ENCODE measurements at places on chromosomes 1 and 21. TPM values are rescaled to one million over a fixed set of nuclear protein-coding genes. Genes with fewer than 3 reads are reported as not detected.

Gene CD84
- total RNA-seq = 65.5 TPM

DNA sequence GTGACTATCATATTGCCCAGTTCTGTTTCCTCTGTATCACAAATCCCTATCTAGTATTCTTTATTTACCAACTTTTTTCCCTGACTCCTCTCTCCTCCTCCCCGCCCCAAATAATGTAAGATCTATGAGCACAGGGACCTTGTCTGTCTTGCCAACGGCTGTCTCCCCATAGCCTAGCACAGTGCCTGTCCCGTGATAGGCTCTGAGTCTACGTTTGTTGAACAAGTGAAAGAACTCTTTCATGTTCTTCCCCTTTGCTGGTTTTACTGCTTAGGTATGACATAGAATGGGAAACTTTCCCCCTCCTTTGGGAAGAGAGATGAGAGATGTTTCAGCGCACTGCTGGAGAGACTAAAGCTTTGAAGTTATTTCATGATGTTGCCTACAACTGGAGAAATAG lies 367.0 kb downstream of the PRDM2 start:
- no peaks in the 10 kb centered on the region for H3K4me1 ChIP-seq
- H3K27me3 ChIP-seq = no peaks in the 10 kb centered on the region
- H3K4me3 ChIP-seq = no peak overlapping the region
- DNase-seq = no peak
- H3K27ac ChIP-seq = no peak overlapping the region

Gene MIA3
- total RNA-seq = 83.1 TPM

DNA sequence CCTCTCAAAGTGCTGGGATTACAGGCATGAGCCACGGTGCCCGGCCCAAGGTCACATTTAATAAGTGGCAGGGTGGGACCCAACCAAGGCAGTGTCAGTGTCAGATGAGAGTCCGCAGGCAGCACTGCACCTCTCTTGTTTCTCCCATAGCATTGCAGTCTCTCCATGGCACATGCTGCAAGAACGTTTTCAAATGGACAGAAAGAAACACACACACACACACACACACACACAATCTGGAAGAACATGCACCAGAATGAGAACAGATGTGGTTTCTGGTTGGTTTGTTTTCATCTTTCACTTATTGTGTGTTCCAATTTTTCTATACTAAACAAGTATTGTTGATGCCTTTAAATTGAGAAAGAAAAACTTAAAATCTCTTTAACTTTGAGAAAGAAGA lies 126.5 kb downstream of the SYF2 start:
- H3K36me3 ChIP-seq = no peaks in the 10 kb centered on the region
- peaks cover 6% of the 10 kb centered on the region for H3K27me3 ChIP-seq
- no peak for DNase-seq

GRCh38 chr1:68479501-68479900 lies 17.4 kb downstream of the DEPDC1 start:
- no peaks in the 10 kb centered on the region for H3K36me3 ChIP-seq
- no peak overlapping the region for H3K27ac ChIP-seq
- H3K27me3 ChIP-seq = no peaks in the 10 kb centered on the region
- H3K4me3 ChIP-seq = no peak overlapping the region
- DNase-seq = no peak

GRCh38 chr1:146039844-146040194 lies 18.3 kb upstream of the HJV start:
- H3K36me3 ChIP-seq = peaks cover 21% of the 10 kb centered on the region
- H3K27ac ChIP-seq = peak overlapping the region; percentile 98
- no peak for DNase-seq
- peaks cover 2% of the 10 kb centered on the region for H3K27me3 ChIP-seq

DNA sequence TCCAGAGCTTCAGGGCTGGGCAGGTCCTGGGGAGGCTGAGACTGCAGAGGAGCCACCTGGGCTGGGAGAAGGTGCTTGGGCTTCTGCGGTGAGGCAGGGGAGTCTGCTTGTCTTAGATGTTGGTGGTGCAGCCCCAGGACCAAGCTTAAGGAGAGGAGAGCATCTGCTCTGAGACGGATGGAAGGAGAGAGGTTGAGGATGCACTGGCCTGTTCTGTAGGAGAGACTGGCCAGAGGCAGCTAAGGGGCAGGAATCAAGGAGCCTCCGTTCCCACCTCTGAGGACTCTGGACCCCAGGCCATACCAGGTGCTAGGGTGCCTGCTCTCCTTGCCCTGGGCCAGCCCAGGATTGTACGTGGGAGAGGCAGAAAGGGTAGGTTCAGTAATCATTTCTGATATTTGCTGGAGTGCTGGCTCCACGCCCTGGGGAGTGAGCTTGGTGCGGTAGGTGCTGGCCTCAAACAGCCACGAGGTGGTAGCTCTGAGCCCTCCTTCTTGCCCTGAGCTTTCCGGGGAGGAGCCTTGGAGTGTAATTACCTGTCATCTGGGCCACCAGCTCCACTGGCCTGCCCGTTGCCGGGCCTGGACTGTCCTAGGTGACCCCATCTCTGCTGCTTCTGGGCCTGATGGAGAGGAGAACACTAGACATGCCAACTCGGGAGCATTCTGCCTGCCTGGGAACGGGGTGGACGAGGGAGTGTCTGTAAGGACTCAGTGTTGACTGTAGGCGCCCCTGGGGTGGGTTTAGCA lies 9.3 kb downstream of the MYBPH start:
- no peaks in the 10 kb centered on the region for H3K36me3 ChIP-seq
- H3K4me3 ChIP-seq = no peak overlapping the region
- peaks cover 3% of the 10 kb centered on the region for H3K4me1 ChIP-seq
- no peak overlapping the region for H3K27ac ChIP-seq

DNA sequence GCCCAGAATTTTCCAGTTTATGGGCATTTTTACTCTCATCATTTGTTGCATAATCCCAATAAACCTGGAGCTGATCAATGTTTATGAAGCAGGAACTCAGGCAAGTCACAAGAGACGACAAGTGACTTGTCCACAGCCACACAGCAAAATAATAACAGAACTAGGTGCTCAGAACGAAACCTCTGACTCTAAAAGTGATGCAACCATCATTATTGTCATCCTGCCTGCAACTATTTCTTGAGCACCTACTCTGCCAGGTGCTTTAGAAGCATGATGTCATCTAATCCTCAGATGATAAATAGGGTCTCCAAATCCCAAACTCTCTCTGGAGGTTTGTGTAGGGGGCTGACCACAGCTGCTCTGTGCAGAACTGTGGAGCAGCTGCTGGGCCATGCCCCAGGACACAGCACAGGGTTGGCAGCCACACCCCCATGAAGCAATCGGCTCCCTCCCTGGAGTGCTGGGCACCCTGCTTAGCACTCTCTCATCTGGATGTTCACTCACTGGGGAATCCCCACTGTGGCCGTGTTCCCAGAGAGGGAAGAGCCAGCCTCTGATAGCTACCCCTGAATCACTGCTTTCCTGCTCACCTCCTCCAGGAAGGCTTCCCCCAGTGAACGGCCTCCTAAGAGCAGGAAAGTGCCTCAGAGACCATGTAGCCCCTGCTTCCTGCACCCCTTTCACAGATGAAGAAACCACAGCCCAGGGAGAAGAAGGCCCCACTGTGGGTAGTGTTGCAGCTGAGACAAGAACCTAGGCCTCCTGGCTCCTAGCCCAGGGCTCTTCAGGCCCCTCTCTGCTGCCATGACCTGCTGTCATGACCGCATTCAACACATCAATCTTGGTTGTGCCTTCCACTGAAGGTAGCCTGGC lies 2.1 kb downstream of the TTC22 start:
- H3K36me3 ChIP-seq = peaks cover 6% of the 10 kb centered on the region
- peak overlapping the region; percentile 30 for H3K27ac ChIP-seq
- H3K4me3 ChIP-seq = peak overlapping the region; percentile 78
- no peak for DNase-seq

- no peak overlapping the region for H3K27ac ChIP-seq
- H3K36me3 ChIP-seq = no peaks in the 10 kb centered on the region
- DNase-seq = no peak
- no peak overlapping the region for H3K4me3 ChIP-seq
- peaks cover 5% of the 10 kb centered on the region for H3K4me1 ChIP-seq
Observed at GRCh38 chr1:224219011-224219611, 36.1 kb downstream of the DEGS1 start.

Gene ASCL5
- total RNA-seq = not detected

Gene PTCH2
- total RNA-seq = 1.2 TPM

DNA sequence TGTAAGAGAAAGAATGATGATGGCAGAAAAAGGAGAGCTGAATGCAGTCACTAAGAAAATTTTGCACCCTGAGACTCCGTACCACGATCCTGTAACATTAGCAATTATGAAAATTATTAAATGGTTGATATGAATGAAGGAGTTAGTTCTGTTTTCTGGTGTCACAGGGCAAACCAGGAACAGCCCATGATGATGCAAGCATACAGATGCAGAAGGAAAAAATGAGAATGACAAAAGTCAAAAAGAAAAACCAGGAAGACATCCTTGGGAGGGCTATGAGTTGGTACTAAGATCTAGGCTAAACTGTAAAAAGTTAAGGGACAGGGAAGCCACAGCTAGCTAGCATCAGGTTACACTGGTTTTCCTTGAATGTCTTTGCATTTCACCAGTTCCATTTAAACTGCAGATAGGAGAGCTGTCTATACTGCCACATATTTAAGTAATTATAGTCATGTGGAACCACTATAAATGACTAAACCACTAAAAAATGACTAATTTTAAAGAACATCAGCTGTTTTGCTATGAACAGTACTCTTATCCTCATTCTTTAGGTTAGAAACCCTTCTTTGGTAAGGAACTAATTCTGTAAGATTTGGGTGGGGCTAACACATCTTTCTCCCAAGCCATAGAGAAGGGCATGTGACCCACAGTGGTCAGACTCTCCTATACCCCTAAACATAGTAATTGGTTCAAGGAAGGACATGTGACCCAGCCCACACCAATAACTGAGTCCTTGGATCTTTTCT lies 11.4 kb downstream of the DOCK7 start:
- no peak overlapping the region for H3K27ac ChIP-seq
- no peak overlapping the region for H3K4me3 ChIP-seq
- H3K4me1 ChIP-seq = no peaks in the 10 kb centered on the region
- H3K27me3 ChIP-seq = no peaks in the 10 kb centered on the region
- no peak for DNase-seq

Gene SLFNL1
- total RNA-seq = 0.47 TPM

GRCh38 chr1:221708987-221709386 lies 32.9 kb downstream of the DUSP10 start:
- H3K4me1 ChIP-seq = peaks cover 60% of the 10 kb centered on the region
- H3K27me3 ChIP-seq = no peaks in the 10 kb centered on the region
- H3K36me3 ChIP-seq = peaks cover 44% of the 10 kb centered on the region

GRCh38 chr1:158084336-158084735 lies 90.9 kb downstream of the KIRREL1 start:
- no peaks in the 10 kb centered on the region for H3K36me3 ChIP-seq
- no peak overlapping the region for H3K27ac ChIP-seq
- no peak overlapping the region for H3K4me3 ChIP-seq
- DNase-seq = no peak
- peaks cover 5% of the 10 kb centered on the region for H3K27me3 ChIP-seq
- H3K4me1 ChIP-seq = no peaks in the 10 kb centered on the region

DNA sequence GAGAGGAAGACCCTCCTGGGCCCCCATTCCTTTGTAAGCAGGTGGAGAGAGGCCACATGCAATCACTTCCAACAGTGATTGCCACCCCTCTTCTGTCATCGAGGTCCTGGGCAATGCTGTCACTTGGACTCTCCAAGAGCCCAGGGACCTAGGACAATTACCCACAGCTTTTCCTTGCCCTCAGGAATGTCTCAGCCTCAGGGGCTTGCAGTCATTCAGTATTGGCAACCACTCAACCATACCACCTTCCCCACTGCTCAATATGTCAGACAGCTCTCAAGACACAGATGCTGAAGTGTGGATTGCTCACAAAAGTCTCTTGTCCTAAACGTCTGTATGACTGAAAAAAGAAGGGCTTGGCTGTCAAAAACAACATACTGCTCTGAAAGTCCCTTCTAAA lies 87.8 kb downstream of the PTPN14 start:
- no peak overlapping the region for H3K4me3 ChIP-seq
- H3K27ac ChIP-seq = no peak overlapping the region
- no peaks in the 10 kb centered on the region for H3K4me1 ChIP-seq
- no peak for DNase-seq
- H3K36me3 ChIP-seq = no peaks in the 10 kb centered on the region

Gene EXTL1
- total RNA-seq = not detected

Gene SH3BGR
- total RNA-seq = 0.33 TPM

GRCh38 chr1:184390889-184391288 lies 4.1 kb downstream of the C1orf21 start:
- H3K27ac ChIP-seq = no peak overlapping the region
- DNase-seq = no peak
- peaks cover 23% of the 10 kb centered on the region for H3K27me3 ChIP-seq
- peaks cover 14% of the 10 kb centered on the region for H3K4me1 ChIP-seq

DNA sequence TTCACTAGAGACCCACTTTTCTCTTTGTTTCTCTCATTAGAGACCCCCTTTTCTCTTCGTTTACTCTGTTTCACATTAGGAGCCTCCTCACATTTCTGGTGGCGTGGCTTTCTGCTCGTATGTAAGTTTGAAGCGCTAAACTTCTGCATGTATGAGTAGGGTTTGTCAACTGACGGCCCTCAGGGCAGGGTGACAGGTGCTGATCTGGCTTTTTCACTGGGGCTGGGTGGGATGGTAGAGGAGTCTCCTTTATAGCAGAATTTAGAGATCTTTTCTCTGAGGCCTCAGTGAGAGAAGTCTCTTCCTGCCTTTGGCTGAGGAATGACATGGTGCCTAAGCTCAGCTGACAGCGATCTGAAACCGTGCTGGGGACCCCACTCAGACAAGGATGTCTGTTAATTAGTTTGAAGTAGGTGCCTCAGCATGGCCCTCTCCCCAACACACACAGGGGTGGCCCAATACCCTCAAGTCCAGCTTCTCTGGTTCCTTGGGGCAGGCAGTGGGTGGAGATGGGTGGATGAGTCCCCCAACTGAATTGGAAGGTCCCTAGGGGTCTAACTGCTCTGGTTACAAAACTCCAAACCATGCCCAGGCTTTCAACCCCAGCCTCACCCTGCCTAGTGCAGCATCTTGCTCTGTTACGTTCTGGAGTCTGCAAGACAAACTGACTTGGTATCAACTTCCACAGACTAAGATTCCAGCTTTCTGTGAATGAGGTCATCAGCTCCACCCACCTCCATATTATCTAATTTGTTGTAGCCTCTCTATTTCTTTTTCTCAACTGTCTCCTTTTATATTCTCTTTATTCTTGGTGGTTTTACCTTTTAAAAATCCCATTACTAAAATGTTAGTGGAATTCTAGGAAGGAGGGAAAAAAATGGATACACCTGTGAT lies 3.2 kb downstream of the SLC1A7 start:
- no peaks in the 10 kb centered on the region for H3K36me3 ChIP-seq
- H3K27ac ChIP-seq = no peak overlapping the region
- H3K27me3 ChIP-seq = peaks cover 5% of the 10 kb centered on the region
- H3K4me3 ChIP-seq = no peak overlapping the region
- H3K4me1 ChIP-seq = no peaks in the 10 kb centered on the region
- DNase-seq = no peak

Gene LORICRIN
- 0.59 TPM for total RNA-seq

- no peak overlapping the region for H3K4me3 ChIP-seq
- peaks cover 8% of the 10 kb centered on the region for H3K4me1 ChIP-seq
- H3K36me3 ChIP-seq = no peaks in the 10 kb centered on the region
- no peak overlapping the region for H3K27ac ChIP-seq
- H3K27me3 ChIP-seq = no peaks in the 10 kb centered on the region
Observed at GRCh38 chr1:226784081-226785049, 45.3 kb upstream of the ITPKB start.

GRCh38 chr21:36330904-36331303 lies 10.9 kb downstream of the MORC3 start:
- peaks cover 36% of the 10 kb centered on the region for H3K4me1 ChIP-seq
- DNase-seq = no peak
- H3K36me3 ChIP-seq = peaks cover 55% of the 10 kb centered on the region
- H3K27me3 ChIP-seq = no peaks in the 10 kb centered on the region
- H3K27ac ChIP-seq = peak overlapping the region; percentile 79

Gene GIPC2
- not detected for total RNA-seq

GRCh38 chr21:45407629-45408247 lies 2.8 kb downstream of the COL18A1 start:
- H3K27ac ChIP-seq = no peak overlapping the region
- H3K4me3 ChIP-seq = no peak overlapping the region
- peaks cover 14% of the 10 kb centered on the region for H3K4me1 ChIP-seq
- DNase-seq = no peak
- peaks cover 50% of the 10 kb centered on the region for H3K27me3 ChIP-seq

Gene CCDC30
- 4.3 TPM for total RNA-seq
